ENCODE measurements at places on chromosomes 4 and X.

DNA sequence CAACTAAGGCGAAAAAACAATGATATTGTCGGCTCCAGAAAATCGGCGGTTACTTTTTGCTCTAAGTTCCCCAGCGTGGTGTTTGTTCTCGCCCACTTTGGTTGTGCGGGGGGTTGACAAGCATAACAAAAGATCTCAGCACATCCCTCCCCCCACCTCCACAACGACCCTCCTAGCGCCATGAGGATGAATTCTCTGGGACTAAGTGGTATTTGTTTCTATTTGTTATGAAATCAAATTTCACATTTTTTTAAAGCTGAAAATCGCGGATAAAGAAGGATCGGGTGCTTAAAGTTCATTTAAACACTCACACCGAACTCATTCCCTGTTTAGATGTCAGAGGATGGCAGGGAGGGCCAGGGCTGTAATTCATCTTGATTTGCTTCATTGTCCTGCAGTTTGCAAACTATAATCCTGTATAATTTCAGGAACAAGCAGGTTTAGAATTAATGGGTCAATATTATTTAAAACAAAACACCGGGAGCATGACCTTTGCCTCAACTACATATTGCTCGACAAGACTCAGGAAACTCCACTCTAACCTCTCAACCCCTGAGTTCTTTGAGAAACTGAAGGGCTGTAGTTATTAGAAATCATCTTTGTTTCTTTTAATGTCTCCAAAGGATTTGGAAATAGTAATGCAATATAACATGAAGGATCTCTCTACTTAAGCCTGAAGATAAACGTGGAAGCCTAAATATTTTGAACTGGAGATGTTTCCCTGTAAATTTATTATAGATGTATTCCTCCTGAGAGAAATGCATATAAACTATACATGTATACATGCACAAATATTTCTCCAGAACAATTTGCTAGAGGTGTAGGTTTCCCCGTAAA is 6.4 kb downstream of the PITX2 start:
- DNase-seq, result no peak

- no peak for DNase-seq
Measured at GRCh38 chr4:108045687-108046024, 56.0 kb downstream of the HADH start.

DNA sequence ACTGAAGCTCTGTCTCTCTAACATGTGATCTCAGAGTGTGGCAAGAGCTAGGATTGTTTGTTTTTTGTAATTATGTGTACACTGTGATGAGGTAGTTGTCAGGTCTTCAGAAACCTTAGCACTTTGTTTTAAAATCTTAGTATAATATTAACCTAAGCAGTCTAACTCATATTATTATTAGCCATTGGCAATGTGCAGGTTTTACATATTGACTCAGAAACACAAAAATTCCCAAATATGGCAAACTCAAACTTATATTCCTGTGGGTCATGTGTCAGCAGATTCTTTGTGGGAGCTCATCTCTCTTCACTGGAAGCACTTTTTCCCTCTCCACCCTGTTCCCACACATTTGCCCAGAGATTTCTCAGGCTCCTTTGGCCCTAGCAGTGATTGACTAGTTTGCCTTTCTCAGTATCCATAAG is 8.2 kb upstream of the PWWP3B start:
- DNase-seq, result no peak

DNA sequence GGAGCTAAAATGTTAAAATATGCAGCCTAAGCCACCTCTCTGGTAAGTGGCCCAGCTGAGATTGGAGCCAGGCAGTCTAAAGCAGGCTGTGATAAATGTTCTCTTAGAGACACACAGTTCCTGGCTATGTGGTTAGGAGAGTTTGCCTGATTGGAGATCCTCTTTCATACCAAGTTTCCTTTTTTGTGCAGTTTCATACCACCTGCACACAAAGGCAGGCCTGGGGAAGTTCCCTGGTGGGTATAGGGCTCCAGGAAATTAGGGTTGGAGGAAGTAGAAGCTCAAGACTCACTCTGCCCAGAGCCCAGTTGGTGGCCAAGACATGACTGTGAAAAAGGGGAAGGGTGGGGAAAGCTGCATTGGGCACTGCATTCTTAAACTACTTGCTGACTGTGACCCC is 16.9 kb downstream of the CYBB start:
- DNase-seq, result no peak

Measured in CD4-positive, alpha-beta T cell treated with Interleukin-15 for 4 hours (primary cell).